MCF 10A (cell line): ENCODE measurements at places on chromosomes 2 and 18. TPM values are rescaled to one million over a fixed set of nuclear protein-coding genes. Genes with fewer than 3 reads are reported as not detected.

GRCh38 chr2:238979636-238980035, 131.8 kb downstream of the TWIST2 start:
- no peak for DNase-seq

The UGT1A3 gene
- not detected in 2 replicates for total RNA-seq

- no peak for DNase-seq
Measured at GRCh38 chr2:170922634-170923494, 6.2 kb upstream of the GORASP2 start.

DNA sequence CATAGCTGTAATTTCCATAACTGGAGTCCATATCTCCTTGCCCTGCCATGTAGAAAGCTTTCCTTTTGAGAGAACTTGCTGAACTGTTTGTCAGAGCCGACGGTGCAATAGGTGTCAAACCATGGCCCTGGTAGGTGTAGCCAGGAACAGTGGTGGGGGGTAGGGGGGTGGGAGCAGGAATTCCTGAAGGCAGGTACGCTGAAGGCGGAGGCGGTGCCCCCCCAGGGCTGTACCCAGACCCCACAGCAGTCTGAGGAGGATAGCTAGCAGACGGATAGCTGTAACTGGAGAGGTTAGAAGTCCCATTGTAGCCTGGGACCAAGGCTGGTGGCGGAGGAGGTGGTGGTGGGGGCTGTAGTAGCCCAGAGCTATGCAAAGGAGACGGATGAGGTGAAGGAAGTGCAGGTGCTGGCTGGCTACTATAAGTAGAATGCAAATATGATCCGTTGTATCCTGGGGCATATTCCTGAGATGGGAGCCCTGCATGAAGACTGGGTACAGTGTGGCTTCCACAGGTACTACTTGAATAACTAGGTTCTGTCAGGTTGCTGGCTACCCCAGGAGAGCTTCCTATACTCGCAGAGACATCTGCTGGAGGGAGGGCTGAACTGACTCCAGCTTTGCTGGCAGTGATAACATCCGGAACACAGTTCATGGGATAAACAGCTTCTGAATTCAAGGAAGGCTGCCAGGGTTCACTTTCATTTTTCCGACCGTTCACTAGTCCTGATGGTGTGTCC, 124.8 kb downstream of the FIGN start:
- DNase-seq: no peak

GRCh38 chr18:24086082-24086481, 52.8 kb upstream of the CABYR start:
- DNase-seq: no peak

DNA sequence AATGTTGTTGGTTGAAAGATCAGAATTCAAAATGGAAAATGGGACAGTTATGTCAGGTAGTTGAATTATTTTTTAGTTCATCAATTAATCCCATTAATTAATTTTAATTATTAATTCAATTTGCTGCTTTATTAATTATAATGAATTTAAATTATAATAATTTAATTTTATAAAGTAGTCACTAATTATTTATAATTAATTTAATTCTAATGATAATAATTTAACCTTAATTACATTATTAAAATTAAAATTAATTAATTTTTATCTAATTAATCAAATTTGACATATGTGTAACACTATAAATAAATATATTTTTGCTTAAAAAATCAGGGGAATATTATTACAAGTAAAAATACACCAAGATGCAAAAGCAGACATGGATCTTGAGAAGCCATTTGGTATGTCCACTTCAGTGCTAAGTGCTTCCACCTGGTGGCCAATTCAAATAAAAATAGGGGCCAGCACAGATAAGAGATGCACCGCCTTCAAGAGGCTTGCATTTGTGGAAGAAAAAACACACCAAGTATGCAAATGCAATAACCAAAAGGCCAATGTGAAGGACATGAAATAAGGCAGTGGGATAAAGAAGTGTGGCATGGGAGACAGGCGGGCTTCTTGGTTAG, 73.2 kb downstream of the MBP start:
- peak; percentile 71 for DNase-seq

GRCh38 chr2:216634370-216635148, 1.3 kb downstream of the IGFBP2 start:
- DNase-seq: no peak

GRCh38 chr18:6370886-6371635, 43.6 kb downstream of the L3MBTL4 start:
- peak; percentile 11 for DNase-seq

GRCh38 chr2:218262631-218263586, 2.1 kb downstream of the GPBAR1 start:
- DNase-seq: no peak

The CLIP4 gene
- 77.8 and 97.7 TPM in 2 replicates for total RNA-seq

- no peak for DNase-seq
Measured at GRCh38 chr2:10530607-10531239, 82.6 kb upstream of the ODC1 start.

GRCh38 chr2:15038366-15039364, 406.1 kb downstream of the LRATD1 start:
- no peak for DNase-seq

The POTEJ gene
- not detected in 2 replicates for total RNA-seq

DNA sequence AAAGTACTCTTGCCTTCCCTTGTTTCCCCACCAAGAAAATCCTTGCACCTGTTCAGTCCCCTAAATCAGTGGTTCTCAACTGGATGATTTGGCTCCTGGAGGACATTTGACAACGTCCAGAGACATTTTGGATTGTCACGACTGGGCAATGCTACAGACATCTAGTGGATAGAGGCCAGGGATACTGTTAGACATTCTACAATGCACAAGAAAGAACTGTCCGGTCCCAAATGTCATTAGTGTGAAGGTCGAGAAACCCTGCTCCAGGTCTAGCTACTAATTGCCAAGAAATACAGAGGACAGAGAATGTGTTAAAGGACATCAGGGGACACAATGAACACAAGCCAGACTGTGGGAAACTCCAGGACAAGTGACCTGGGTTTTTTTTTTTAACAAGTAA, 60.0 kb downstream of the LRP2 start:
- no peak for DNase-seq

The RNF152 gene
- 1.7 and 2.9 TPM in 2 replicates for total RNA-seq

- no peak for DNase-seq
Measured at GRCh38 chr2:239070466-239070865, 222.6 kb downstream of the TWIST2 start.

- peak; percentile 73 for DNase-seq
Measured at GRCh38 chr2:8413589-8414135, 268.2 kb upstream of the ID2 start.

GRCh38 chr2:12120281-12121150, 374.1 kb downstream of the LPIN1 start:
- peak; percentile 55 for DNase-seq

GRCh38 chr2:17791817-17792130, 24.5 kb upstream of the MSGN1 start:
- no peak for DNase-seq

The HNMT gene
- total RNA-seq: 0.28 TPM in 1 of 2 replicates, not detected in the other

The IL18R1 gene
- total RNA-seq: 3.5 and 6.7 TPM in 2 replicates

GRCh38 chr2:221397187-221397586, 174.9 kb downstream of the EPHA4 start:
- DNase-seq: peak; percentile 31

The DPP4 gene
- total RNA-seq: not detected in 2 replicates
